ENCODE measurements at places on chromosomes 4 and X. TPM values are rescaled to one million over a fixed set of nuclear protein-coding genes. Genes with fewer than 3 reads are reported as not detected.

- DNase-seq = no peak
These were observed 77.5 kb downstream of the SNCA start for GRCh38 chr4:89759426-89759825.

MAGEB2 gene
- not detected for polyA plus RNA-seq

RPS6KA6 gene
- 3.8 TPM for polyA plus RNA-seq

- DNase-seq = no peak
These were observed 83.6 kb downstream of the ANAPC10 start for GRCh38 chr4:145014365-145014764.

TIGD2 gene
- polyA plus RNA-seq = 5.7 TPM

GRCh38 chrX:129638917-129639316 is 15.8 kb downstream of the APLN start:
- no peak for DNase-seq

DNA sequence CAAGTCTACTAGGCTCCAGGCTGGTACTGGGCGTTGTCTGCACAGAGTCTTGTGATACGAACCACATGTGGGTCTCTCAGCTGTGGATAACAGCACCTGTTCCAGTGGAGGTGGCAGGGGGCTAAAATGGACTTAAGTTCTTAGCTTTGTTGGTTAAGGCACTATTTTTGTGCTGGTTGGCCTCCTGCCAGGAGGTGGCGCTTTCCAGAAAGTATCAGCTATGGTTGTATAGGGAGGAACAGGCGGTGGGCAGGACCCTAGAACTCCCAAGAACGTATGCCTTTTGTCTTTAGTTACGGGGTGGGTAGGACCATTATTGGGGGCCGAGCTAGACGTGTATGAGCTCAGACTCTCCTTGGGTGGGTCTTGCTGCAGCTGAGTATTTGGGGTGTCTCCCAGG is 1138.4 kb downstream of the PCDH19 start:
- no peak for DNase-seq

DNA sequence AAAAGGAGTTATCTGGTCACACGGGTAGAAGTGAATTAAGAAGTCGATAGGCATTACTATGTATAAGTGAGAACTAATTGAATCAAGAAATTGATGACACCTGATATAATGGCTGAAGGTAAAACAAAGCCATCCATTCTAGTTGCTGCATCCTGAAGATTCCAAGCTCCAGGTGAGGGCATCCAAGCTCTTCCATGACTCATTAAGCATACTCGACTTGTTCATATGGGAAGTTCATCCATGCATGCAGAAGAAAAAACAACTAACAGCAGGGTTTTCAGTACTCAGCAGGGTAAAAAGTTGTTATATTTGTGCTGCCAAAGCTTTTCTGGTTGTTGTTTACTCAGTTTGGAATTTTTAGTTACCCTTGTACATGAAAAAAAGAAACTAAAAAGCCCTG is 508.0 kb upstream of the CXorf51A start:
- no peak for DNase-seq

GRCh38 chr4:153518637-153519389 is 52.7 kb downstream of the TMEM131L start:
- no peak for DNase-seq

STATH gene
- not detected for polyA plus RNA-seq

DNA sequence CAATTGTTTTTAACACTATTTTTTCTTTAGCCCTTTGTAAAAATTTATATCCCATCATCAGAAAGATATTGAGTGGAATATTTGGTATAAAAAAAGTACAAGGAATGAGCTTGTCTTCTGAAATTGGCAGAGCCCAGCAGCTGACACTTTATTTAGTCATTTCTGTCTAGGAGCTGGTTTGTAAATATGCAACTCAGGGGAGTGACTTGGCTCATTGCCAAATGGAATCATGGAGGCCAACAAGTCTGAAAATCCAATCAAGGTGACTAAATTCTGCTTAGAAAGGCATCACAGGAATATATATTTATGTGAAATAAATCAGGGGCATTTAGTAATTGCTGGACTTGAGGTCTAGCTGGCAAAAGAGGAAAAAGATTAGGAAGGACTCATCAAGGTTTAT is 74.4 kb downstream of the OTC start:
- DNase-seq = peak; percentile 1

DNA sequence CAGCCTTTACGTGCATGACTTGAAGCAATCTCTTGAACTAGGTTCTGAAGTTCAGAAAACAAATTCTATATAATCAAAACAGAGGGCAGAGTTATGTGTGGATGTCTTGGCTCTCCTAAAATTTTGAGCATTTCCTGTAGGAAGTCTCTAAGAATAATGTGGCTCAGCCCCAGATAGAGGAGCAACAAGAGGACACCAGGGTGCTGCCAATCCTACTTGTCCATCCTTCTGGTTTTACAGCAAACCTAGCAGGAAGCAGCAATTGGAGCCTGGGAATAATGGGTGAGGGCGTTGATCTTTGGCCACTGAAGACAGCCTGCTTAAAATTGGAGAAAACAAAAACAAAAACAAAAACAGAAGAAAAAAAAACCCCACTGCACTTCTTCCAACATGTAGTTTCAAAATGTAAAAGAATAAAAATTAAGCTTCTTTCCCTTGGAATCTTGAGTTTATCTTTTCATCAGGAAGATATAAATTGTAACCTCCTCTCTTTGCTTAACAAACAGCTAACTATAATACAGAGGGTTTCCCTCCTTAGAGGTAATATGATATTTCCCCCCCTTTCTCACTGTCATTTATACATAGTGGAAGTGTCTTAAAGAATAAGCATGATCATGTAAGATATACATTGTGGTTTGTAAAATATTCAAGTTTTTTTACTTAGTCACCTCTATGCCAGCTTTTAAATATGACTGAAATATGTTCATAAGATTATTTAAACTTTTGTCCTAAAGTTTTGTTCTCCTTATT is 130.6 kb downstream of the FBXO8 start:
- DNase-seq = no peak

DNA sequence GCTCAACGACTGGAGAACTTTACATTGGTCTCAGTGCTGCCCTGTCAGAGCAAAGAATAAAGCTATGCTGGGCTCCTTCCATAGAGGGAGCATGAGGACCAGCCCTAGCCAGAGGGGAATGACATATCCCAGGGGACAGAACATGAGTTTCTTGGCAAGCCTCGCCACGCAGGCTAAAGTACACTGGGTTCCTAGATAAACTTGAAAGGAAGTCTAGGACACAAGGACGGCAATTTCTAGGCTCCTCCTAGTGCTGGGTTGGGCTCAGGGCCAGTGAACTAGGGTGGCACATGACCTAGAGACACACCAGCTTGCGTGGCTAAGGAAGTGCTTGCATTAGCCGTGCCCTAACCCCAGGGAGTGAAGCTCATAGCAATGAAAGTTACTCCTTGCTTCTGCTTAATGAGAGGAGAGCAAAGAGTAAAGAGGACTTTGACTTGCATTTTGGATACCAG is 141.0 kb downstream of the MAB21L2 start:
- DNase-seq = no peak

GRCh38 chrX:51459125-51459524 is 37.3 kb downstream of the NUDT11 start:
- no peak for DNase-seq

GRCh38 chr4:10063544-10064300 is 42.4 kb upstream of the SLC2A9 start:
- peak; percentile 25 for DNase-seq

GRCh38 chr4:114780205-114780604 is 181.6 kb downstream of the UGT8 start:
- DNase-seq = peak; percentile 4

GAGE12C gene
- not detected for polyA plus RNA-seq

- DNase-seq = peak; percentile 49
These were observed 220.3 kb upstream of the CXCL13 start for GRCh38 chr4:77385124-77385969.

DNA sequence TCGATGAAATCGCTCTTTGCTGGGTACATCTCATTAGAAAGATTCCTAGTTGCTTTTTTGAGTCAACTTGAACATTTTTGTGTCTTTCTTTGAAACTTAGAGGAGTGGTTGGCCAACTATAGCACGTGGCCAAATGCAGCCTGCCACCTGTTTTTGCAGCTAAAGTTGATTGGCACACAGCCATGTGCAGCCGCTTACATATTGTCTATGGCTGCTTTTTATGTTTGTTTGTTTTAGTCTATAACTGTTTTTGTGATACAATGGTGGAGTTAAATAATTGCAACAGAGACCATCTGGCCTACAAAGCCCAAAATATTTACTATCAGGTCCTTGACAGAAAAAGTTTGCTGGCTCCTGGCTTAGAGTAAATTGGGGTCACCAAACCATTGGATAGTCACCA is 86.3 kb downstream of the CLCN4 start:
- DNase-seq = no peak

GUCY2F gene
- not detected for polyA plus RNA-seq

DNA sequence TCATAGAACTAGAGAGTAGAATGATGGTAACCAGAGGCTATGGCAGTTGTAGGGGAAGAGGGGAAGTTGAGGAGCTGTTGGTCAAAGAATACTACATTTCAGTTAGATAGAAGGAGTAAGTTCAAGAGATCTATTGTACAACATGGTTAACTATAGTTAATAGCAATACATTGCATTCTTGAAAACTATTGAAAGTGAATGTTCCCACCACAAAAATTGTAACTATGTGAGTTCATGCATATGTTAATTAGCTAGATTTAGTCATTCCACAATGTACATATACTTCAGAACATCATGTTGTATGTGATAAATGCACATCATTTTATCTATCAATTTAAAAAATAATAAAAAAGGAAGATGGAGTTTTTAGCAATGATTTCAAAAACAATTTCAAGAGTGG is 125.3 kb upstream of the IL15 start:
- no peak for DNase-seq

DNA sequence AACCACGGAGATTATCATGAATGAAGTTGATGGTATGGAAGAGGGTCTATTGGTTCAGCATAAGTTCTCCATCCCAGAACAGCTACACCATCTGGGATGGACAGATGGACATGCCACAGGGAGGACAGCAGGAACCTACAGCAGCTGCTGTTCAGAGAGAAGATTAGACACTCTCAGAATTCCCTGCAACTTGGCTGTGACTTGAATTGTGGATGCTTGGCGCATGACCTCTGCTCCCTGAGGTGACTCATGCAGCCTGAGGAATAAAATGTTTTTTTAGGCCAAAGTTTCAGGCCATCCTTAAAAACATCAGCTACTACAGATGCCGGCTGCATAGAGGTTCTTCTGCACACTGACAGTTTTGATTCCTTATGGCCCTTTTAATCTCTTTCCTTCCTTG is 97.3 kb downstream of the RS1 start:
- DNase-seq = no peak

DNA sequence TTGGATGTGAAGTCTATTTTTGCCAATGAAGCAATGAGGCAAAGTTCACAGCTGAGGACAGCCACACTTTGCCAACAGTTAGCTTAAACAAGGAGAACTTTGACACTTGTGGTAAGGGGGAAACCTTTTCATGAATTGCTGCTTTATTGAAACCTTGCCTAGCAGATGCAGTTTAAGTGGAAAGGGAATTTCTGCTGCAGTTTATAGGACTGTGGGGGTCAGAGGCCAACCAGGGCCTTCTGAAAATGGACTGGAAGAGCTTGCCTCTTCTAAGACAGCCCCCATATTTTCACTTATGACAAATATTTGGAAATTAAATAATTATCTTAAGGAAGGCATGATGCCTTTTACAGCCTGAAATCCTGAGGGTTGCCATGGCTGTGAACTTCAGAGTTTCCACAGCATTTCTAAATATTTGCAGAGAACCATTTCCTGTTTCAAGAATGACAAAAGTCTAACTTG is 550.3 kb downstream of the RAB28 start:
- DNase-seq = no peak

MGAT4D gene
- polyA plus RNA-seq = not detected

- no peak for DNase-seq
These were observed 82.0 kb upstream of the CLDN34 start for GRCh38 chrX:9885150-9885549.

DNA sequence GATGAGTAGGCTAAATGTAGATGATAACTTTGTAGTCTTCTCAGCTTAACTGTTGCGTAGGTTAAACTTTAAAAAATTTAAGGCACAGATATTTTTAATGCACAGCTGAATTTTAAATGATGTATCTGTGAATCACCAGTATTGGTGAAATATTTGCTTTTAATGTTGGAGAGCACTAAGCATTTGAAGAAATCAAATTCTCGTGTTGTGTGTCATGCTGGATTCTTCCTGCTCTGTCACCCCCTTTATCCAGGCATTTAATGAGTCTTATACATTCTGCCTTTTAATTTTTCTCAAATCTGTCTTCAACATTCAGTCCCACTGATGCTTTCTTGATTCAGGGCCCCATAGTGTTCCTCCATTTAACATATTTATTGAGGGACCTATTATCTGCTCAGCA is 76.7 kb downstream of the SLC4A4 start:
- no peak for DNase-seq

DNA sequence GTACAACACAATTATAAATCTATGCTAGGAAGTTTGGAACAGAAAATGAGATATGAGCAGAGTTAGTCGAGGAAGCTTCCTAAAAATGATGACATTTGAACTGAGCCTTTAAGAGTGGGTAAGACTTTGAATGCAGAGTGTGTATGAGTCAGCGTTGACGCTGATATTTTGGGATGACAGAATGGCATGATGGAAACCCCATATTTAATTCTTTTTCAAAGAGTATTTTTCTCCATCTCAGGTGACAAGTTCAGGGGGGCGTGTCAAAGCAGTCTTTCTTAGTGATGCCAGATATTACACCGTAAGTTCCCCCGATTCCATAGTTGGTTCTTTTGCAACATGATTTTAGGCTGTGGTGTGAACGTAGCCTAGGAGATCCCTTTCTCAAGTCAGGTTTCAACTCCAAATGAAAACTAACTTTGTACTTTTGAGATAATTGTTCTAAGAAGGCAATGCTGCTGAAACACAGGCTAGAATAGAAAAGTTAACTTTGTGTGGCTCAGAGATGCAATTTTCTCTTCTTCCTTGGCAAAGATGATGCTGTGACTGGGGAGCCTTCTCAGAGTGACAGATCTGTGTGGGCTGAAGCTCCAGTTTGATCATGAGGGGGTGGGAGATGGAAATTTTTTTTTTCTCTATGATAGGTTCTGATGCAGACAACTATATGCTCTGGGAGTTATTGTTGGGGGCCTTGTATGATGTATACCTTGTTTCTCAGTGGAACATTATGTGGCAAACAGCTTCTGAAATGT is 59.2 kb downstream of the GLUD2 start:
- no peak for DNase-seq

DNA sequence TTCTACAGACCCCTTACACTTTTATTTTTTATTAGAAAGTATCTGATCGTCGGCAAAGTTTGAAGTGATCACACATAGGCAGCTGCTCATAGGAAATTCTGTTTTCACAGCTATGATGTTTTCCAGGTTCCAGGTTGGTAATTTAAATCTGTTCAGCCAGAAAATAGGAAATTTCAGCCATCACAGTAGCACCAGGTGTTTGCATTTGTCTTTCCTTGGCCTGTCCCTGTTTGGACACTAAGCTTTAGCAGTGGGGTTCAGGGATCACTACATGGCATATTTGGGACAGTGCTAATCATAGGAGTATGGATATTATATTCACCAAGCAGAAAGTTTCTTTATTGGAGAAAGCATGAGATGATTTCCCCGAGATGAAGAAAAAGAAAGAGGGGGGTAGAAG is 92.9 kb downstream of the ANK2 start:
- DNase-seq = no peak

GC gene
- polyA plus RNA-seq = not detected

All from forelimb muscle (tissue), 1 donor.